Activated CD4-positive, alpha-beta T cell treated with anti-CD3 and anti-CD28 coated beads, Interleukin-2, amount 50 U/mL, for 48 hours (primary cell): ENCODE measurements at places on chromosomes 7 and 10.
A peak's percentile ranks its signal among the peaks of the same experiment; 100 is the strongest.

- no peak for DNase-seq
These were observed 60.6 kb downstream of the INSIG1 start for GRCh38 chr7:155358066-155358947.

DNA sequence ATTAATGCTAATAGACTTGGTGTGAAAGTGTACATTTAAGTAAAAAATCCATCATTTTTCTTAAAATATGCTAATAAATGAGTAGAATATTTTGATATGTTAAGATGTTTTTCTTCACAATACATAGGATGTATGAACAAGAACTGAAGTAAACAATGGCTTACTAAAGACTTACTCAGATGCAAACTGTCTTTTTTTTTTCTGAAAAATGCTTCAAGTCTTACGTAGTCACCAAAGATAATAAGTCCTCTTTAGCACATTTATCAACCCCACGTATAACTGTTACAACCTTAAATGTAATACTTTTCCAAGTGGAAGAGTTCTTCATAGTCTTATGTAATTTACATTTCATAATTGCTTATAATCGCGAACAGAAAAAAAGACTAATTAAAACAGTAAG is 54.8 kb downstream of the MDFIC start:
- no peak for DNase-seq

- no peak for DNase-seq
These were observed 1.6 kb upstream of the RAB19 start for GRCh38 chr7:140402178-140402835.

GRCh38 chr10:69657430-69657829 is 27.4 kb downstream of the FAM241B start:
- no peak for DNase-seq

- DNase-seq, result no peak
These were observed 11.6 kb downstream of the MCMBP start for GRCh38 chr10:119860866-119861607.

DNA sequence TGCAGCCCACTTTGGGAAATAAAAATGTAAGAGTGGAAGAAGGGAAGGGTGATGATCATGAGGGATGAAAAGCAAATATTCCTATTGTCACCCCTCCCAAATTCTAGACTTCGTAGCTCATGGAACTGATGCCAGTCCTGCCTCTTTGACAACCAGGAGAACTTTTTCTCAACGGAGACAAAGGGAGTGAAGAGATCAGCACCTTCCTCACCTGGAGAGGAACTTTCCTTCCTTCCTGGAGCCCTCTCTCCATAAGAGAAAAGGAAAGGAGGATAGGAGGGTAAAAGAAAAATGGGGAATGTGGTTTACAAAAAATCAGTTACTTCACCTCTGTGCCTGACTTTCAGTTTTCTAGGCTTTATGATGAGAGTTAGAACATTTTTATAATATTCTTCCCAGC is 3.4 kb downstream of the TBX20 start:
- DNase-seq, result no peak

DNA sequence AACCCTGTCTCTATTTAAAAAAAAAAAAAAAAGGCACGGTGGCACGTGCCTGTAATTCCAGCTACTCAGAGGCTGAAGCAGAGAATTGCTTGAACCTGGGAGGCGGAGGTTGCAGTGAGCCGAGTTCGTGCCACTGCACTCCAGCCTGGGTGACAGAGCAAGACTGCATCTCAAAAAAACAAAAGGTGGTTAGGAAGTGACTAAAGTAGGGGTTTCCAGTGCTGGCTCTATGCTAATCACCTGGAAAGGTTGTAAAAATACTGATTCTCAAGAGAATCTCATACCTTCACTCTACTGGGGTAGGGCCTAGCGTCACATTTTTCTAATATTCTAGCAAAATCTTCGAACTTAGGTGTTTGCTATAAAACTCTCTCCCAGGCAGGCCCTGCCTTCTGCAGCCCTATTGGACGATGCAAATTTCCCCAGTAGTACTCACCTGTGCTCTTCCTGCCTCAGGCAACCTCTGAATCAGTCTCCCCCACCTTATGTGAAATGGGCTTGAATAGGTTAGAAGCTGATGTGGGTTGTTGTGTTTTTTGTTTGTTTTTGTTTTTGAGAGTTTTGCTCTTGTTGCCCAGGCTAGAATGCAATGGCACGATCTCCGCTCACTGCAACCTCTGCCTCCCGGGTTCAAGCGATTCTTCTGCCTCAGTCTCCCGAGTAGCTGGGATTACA is 3.5 kb downstream of the ZP3 start:
- DNase-seq, result no peak

- DNase-seq, result no peak
These were observed 100.8 kb downstream of the ARHGAP21 start for GRCh38 chr10:24622781-24623301.

DNA sequence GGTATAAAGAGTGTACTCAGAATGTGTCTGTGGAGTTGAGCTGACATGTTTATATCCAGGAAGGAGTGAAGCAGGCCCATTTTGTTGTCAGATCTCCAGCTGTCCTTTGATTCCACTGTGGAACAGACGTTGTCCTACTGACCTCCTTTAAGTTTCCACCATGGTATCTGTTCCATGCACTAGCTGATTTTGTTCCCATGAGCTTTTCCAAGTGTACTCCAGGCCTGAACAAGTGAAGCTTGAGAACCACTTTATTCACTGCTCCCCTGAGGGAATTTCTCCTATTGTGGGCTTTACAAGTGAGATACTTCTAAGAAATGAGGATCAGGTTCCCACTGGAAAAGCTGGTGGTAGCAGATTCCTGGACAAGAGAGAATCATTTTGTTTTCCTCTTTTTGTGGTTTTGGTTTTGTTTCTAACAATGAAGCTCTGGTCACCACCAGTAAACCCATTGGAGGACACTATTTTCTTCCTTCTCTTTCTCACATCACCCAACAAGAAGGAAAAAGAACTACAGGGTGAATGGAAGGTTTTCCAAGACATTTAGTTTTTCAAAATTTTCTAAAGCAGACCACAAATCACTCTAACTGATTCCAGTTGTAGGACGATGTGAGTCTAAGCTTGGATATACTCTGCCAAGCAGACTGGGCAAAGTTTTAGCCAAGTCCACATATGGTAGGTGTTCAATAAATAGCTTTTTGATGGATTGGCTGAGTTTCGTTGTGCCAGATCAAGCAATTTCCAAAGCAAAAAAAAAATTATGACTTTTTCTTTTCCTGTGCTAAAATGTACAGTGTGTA is 144.2 kb downstream of the JCAD start:
- DNase-seq, result no peak

DNA sequence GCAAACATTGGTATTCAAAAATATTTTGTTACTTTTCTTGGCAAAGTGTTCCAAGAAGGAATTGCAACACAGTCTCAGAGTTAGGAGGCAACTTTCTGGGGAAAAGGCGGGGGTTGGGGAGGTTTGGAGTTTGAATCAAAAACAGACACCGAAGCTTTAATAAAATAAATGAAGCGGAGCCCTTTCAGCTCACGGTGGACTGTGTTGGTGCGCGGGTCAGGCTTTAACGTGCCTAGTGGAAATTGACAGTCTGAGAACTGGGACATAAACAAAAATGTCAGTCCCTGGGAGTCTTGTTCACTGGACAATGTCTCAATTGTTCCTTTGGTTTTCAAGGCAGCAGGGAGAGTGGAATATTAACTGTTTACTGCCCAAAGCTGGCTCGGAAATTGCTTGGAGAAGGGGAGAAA is 109.3 kb downstream of the TCF7L2 start:
- DNase-seq, result no peak

GRCh38 chr10:129096065-129096984 is 370.7 kb upstream of the MGMT start:
- DNase-seq, result no peak

DNA sequence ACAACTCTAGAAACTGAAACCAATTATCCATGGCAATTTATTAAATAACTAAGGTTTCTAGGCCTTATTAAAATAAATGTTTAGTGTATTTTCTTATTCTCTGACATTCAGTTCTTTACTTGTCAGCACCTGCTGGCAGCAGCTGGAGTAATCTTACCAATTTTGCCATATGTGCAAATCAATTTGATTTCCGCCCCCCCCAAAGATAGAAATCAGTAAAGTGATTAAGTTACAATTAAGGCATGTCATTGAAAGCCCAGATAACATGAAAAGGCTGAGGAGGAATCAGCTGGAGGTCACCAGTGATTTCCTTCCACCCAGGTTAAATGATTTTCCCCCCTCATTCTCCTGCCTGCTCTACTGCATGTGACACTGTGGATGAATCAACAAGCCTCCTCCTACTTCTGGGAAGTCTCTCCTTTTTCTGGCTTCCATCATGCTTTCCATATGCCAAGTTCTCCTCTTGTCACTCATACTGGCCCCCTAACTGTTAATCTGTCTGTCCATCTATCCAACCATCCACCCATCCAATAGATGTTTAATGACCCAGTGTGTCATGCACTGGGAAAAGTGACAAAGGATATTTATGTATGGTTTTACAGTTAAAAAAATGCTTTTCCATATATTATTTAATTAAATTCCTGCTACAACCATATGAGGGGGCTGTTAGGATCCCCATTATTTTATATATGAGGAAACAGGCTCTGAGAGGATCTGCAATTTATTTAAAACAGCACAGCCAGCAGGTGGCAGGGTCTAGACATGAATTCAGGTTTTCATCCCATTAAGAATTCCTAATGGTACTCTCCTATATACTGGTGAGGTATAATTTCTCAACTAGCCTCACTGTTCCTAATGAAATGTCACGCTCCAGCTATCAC is 116.5 kb downstream of the ATXN7L1 start:
- peak; percentile 28 for DNase-seq

GRCh38 chr10:97111615-97112014 is 74.1 kb downstream of the SLIT1 start:
- no peak for DNase-seq

DNA sequence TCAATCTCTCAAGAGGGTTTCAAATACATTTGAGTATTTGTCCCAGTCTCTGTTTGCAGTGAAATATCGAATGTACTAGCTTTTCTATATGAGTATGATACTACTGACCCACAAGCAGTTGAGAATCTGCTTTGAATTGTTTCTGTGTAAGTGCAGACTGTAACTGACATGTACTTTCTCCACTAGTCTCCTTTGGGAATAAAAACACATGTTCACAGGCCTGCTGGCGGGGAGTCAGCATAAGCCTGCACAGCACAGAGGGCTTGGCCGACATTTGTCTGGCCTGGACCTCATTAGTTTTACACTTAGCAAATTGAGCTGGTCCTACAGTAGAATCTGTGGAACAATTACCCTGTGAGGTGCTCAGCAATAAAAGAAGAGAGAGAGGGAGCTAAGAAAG is 72.6 kb downstream of the ITGB8 start:
- no peak for DNase-seq

DNA sequence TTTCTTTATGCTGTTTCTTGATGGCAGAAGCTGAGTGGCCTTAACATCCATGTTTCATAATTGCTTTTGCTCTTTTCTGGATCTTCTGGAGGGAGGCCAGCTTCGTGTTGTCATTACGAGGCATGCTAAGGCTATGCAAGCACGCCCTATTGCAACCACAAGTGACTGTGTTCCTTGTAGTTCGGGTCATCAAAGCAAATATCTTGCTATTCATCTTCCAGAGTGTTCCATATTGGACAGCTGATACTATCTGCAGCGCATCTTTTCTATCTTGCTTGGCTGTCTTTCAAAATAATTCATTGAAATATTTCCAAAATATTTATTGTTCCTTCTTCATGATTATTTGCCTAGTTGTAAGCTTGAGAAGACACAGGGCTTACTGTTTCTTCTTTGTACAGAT is 5.0 kb downstream of the EPHB6 start:
- no peak for DNase-seq

GRCh38 chr7:116901143-116901542 is 38.8 kb downstream of the CAPZA2 start:
- no peak for DNase-seq

DNA sequence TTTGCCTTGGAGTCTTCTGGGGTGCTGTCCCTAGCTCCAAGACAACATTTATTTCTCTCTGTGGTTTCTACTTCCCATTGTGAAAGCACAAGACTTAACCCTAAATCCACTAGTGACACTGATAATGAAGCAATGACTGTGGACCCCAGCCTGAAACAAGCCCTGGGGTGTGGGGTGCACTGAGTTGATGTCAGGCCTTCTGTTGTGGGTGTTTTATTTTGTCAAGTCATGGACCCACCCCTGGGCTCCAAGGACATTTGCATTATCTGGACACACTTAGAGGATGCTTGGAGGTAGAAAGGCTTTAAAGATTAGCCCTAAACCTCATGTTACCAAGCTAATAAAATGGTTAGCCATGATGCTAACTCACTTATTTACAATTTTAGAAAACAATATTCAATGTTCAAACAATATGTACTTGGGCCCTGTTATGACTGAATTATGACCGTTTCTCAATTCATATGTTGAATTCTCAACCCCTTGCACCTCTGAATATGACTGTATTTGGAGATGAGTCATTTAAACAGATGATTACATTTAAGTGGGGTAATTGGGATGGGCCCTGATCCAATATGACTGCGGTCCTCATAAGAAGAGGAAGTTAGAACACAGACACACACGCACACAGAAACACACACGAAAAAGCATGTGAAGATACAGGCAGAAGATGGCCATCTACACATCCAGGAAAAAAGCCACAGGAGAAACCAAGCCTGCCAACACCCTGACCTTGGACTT is 137.2 kb upstream of the IGFBP3 start:
- no peak for DNase-seq

DNA sequence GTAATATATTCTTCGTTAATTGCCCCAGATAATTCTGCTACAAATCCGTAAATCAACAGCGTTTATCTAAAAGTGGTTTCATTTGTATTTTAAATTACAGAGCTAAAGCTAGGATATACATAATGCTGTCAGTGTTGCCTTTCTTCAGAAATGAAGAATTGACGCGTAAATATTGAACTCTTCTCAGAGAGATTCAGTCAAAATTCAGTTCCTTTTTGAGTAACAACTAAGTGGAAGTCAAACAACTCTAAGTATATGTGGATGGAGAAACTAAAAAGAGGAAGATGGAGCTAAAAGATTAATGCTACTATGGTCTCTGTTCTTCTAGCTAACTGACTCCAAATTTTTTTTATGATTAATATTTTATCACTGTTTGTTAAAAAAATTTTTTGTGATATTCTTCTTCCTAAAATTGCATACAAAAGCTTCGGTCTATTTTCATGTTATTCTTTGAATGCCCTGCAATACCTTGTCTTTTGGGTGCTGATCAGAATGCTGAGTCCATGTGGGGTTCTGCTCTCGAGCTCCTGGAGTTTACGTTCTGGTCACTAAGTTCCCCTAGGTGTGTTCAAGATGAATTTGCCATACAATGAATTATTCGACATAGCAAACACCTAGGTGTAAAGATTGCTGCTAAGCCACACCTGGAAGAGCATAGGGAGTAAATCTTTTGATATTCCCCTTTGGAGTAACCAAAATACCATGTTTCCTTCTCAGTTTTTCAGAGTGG is 20.7 kb downstream of the MDFIC start:
- no peak for DNase-seq

DNA sequence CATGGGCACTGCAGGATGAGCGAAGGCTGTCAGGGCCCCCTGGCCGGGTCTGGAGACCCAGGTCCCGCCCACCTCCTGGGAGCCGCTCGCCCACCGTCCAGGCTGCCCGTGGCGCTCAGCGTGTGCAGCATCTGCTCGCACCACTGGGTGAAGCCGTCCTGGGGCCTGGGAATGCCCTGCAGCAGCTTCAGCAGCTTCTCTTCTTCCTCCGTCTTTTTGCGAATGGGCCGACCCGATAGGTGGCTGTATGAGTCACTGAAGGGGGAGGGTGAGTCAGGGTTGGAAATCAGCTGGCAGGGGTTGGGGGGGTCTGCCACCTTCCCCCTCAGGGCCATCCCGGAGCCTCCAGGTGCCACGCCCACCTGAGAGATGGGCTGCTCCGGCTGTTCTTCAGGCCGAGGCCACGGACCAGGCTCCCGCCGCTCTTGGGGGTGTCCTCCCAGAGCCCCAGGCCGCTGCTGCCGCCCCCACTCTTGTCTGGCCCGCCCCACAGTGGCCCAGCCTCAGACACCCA is 8.7 kb downstream of the GNB2 start:
- DNase-seq, result no peak

- no peak for DNase-seq
These were observed 2.3 kb downstream of the MACROH2A2 start for GRCh38 chr10:70054902-70055301.
